Foreskin fibroblast (primary cell): ENCODE measurements at places on chromosomes 4 and X.
A peak's percentile ranks its signal among the peaks of the same experiment; 100 is the strongest.

DNA sequence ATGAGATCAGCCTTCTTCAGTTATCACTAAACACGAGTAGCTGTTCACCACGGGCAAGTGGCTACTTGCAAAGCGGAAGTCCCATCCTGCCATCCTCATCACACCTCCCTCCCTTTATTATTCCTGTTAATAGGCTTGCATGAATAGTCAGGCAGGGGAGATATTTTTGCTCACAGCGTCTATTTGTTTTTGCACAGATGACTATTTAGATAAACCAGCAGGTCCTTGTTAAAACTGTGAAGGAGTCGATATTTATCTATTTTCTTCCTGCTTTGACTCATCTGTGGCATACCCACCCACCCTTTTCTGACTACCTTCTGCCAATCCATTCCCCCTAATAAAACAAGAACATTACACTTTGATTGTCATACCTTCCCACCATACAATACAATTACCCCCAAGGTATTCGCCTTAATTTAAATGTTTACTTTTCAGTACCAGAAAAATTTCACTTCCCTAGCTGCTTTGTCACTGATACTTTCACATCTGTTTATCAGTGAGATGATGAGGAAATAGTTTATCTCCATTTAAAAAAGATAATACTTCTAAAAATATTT is 96.6 kb upstream of the BANK1 start:
- no peak for DNase-seq

GRCh38 chrX:134530845-134531244 is 70.9 kb downstream of the HPRT1 start:
- no peak for DNase-seq

DNA sequence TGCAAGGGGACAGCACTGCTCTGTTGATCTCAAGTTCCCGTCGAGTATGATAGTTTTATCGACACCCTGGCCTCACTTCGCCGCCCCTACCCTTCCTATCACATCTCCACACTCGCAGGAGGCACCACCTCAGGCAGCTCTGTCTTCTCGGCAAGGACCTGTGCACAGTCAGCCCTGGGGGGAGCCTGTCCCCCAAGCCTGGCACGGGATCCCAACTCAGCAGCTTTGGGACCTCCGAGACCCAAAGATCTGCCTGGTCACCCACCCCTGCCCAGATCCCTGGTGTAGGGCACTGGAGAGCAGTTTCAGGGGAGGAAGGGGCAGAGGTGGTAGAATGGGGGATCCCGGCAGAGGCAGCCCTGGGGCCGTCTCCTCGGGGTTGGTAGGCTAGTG is 18.0 kb upstream of the UBA1 start:
- DNase-seq, result no peak

GRCh38 chrX:124226129-124226528 is 106.3 kb upstream of the TEX13D start:
- no peak for DNase-seq

DNA sequence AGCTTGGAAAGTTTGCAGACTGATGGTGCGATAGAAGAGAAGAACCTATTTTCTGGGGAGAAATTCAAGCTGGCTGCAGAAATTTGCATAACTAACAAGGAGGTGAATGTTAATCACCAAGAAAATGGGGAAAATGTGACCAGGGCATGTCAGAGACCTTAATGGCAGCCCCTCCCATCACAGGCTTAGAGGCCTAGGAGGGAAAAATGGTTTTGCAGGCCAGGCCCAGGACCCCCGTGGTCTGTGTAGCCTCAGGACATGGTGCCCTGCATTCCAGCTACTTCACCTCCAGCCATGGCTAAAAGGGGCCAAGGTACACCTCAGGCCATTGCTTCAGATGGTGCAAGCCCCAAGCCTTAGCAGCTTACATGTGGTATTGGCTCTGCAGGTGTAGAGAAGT is 207.1 kb upstream of the CXorf66 start:
- no peak for DNase-seq

DNA sequence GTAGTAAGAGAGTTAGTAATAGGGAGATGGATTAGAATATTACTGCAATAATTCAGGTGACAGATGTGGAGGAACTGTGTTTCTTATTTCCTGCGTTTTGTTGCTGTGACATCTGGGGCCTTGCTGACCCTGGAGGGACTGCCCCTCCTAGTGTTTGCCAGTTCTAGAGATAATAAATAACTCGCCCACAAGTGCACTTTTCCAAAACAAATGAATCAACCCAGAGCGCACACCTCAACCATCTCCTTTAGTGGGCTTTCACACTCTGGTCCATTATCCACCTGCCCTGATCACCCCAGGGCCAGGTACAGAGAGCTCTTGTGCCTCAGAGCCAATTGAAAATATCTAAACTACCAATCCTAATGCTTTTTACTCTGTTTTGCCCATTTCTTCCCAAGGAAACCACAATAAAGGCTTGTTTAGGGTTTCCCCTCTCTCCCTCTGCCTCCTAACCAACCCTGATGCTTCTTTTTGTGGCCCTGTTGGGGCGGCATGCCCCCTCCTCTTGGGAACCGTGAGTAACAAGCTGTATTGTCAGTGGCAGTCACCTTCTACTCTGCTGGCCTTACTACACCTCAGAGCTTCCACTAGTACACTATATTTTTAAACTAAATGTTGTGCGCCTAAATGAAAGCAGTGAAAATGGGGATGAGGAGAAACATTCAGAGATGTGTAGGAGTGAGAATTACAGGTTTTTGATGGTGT is 270.5 kb downstream of the TENM3 start:
- DNase-seq, result no peak

DNA sequence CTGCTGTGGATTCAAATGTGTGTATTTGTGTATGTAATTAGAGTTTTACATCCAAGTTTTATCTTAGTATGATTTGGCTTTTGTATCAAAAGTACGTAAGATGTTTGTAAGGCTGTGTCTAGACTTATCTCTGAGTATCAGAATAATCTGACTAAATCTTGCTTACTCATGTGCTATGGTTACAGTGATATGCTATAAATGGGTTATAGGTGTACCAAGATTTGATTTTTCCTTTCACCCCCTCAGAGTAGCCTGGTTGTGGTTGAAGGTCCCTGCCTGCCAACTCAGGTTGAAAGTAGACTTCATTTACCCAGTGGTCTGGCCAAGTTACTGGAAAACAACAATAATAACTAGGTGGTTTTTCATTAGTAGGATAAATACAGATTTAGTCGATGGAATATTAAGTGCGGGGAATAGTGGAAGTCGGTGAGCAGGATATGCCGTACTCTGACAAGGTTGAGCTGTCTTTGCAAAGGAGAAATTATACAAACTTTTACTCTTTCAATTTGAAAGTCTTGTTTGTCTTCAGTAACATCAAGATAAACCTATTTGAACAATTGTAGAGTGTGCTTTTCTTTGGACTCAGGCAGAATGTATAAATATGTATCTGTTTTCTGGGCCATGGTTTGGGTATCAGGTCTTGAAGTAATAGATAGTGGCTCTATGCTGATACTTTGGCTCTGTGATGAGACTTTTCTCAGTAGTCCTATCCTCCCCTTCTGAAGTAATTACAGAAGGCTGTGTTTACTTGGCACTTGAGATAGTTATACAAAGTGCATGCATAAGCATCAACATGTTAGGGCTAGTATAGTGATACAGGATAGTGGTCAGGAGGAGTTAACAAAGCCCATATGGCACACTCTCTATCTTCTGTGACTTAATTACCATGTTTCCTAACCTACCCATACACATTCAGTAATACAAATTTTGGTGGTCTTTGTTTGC is 23.7 kb downstream of the BMP2K start:
- DNase-seq, result no peak

DNA sequence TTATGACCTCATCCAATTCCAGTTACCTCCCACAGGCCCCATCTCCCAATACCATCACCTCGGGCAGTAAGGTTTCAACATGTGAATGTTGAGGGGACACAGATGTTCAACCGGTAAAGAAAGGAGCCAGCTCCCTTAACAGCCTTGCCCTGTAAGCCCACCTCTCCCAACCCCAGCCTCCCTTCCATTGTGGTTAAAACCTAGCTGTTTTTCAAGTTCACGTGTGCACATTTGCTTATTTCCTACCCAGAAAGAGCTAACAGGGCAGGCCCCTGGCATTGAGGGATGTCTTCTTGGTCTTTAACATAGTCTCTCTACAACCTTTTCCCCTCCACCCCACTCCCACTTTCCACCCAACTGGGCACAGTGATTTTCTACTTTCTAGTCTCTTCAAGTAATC is 385.7 kb downstream of the FBXW7 start:
- no peak for DNase-seq

- DNase-seq, result peak; percentile 35
Observed at GRCh38 chrX:63918611-63919010, 133.6 kb upstream of the ARHGEF9 start.

GRCh38 chr4:145815626-145816025 is 123.0 kb downstream of the ZNF827 start:
- DNase-seq, result peak; percentile 45

DNA sequence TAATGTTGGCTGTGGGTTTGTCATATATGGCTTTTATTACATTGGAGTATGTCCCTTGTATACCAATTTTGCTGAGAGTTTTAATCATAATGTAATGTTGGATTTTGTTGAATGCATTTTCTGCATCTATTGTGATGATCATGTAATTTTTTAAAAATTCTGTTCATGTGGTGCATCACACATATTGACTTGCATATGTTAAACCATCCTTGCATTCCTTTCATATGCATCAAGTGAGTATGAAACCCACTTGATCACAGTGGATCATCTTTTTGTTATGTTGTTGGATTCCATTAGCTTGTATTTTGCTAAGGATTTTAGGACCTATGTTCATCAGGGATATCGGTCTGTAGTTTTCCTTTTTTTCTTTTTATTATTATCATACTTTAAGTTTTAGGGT is 12.1 kb downstream of the HEPH start:
- DNase-seq, result no peak

- no peak for DNase-seq
Observed at GRCh38 chrX:41240509-41240908, 93.5 kb upstream of the DDX3X start.

DNA sequence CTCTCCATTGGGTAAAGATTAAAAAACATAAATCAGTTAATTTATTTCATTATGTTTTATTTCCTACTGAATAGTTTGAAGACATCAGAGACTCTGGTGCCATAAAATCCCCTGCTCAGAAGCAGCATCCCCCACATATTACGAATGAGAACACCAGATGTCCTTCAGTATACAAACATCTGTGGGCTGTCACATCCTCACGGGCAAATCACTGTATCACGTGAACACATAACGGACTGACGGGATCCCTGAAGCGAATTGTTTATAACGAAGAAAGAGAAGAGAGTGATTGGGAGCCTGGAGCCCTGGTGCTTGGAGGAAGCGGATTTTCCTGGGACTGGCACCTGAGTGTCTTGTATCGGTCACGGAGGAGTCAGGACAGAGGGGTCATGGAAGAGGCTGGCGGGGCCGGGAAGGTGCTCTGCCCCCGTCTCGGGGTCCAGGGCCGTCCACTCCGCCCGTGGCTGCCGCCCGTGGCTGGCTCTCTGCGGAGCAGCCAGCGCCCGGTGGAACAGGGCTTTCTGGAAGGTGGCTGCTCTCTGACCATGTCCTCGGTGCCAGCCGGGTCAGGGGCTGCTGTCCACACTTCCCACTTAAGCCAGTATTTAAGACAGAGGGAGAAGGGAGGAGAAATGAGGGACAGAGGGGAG is 452.7 kb upstream of the FAT1 start:
- DNase-seq, result peak; percentile 4

GRCh38 chr4:150315175-150315574 is 236.9 kb downstream of the DCLK2 start:
- DNase-seq, result no peak

- DNase-seq, result no peak
Observed at GRCh38 chrX:10875995-10876394, 235.1 kb upstream of the HCCS start.

DNA sequence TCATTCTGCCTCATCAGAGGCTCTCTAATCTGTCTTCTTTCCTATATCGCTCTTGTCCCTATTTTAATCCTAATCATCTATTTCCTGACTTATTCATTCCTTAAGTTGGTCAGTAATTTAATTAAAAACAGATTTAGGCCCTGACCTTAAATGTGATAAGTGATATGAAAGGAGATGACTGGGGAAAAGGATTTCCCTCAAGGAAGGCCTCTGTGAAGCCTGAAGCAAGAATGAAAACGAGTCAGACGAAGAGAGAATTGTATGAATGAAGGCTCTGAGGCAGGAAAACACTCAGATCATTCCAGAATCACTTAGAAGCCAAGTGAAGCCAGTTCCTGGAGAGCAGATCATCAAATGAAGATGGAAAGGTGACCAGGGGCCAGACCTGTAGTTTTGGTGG is 22.1 kb downstream of the PKD2 start:
- DNase-seq, result peak; percentile 61

DNA sequence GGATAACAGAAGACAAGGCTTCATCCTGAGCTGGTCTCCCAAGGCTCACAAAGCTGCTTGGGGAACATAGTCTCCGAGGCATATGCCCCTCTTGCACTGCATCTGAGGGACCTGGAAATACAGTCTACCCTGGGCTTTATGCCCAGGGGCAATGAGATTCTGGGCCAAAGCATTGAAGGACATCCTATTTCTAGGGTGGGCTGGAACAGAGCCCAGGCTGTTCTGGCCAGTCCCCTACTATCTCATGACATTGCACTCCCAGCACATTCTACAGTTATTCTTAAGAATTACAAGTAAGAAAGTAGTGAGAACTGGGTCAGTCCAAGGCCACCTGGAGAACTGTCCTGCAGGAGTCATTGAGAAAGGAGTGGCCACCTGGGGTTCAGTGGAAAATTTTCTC is 107.6 kb downstream of the USP46 start:
- DNase-seq, result no peak

GRCh38 chr4:8322794-8323704 is 53.5 kb downstream of the HTRA3 start:
- DNase-seq, result no peak

- DNase-seq, result no peak
Observed at GRCh38 chr4:99507349-99507748, 3.5 kb upstream of the C4orf17 start.

- peak; percentile 51 for DNase-seq
Observed at GRCh38 chr4:73308286-73308685, 49.7 kb upstream of the ANKRD17 start.

DNA sequence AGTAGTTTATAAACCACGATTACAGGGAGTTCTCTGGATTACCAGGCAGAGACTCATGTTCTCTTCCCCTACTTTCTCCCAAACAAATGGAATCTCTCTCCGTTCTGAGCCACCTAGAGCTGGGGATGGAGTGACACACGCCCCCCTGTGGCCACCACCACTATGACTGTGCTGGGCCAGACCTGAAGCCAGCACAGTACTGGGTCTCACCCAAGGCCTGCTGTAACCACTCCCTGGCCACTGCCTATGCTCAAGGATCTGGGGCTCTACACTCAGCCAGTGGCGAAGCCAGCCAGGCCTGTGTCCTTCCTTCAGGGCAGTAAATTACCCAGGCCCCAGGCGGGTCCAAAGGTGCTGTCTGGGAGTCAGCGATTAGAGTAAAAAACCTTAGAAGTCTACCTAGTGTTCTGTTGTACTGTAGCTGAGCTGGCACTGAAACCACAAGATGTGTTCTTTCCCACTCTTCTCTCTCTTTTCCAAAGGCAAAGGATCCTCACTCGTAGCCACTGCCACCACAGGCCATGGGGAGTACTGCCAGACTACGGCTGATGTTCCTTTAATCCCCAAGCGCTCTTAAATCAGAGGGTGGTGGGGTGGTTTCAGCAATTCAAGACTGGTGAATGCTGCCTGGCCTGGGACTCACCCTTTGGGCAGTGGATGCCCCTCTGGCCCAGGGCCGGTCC is 412.2 kb upstream of the ARX start:
- no peak for DNase-seq
